ENCODE measurements at places on chromosomes 2 and 18.

- no peak for DNase-seq
Observed at GRCh38 chr2:241546771-241547498, 11.6 kb upstream of the BOK start.

DNA sequence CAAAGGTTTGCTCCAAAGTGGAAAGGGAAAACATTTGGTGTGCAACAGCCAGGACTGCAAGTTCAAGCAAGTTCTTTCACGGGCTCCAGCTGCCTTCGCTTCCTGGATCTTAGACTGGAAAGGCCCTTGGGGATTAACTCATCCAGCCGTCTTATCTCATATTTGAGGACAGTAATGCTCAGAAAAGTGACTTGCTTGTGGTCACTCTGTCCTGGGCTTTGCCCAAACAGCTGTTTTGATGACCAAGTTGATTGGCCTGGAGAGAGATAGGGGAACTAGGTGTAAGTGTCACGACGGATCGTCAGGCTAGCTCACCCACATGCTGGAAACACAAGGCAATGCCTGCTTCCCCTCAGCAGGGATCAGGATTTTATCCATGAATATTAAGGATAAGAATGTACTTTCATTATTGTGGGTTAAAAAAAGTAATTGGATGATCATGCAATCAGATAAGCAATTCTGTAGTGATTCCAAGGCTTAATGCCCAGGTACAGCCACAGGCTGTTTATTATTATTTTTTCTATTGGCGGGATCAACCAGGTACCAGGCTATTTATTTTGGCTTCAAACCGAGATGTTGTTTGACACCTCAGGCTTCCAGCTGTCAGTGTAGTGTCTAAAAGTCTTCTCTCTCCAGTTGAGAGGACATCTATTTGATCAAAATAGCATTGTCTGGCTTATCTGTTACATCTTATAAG lies 162.5 kb upstream of the EPAS1 start:
- no peak for DNase-seq

DNA sequence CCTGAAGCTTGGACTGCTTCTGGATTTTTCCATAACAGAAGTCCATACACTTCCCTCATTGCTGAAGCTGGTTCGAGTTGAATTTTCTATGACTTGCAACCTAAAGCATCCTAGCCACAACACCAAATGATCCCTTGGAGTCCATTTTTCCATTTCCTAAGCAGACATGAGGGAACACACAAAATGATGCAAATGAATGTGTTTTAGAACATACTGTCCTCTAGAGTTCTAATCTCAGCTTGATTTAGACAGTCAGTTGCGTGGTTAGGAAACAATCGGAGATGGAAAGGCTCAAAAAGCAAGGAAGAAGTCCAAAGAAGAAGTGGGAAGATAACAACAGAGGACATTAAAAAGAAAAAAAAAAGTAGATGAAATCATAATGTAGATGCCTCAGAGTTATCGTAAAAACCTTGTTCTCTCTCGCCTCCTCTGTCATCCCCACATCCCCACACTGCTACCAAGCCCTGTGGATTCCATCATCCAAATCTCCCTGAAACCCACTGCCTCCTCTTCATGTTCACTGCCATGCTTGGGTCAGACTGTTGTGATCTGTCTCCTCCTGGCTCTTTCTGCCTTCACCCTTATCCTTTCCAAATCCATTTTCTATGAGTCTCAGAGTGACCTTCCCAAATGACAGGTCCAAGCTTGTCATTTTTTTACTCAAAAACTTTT lies 58.4 kb downstream of the TMEM247 start:
- no peak for DNase-seq

- no peak for DNase-seq
Observed at GRCh38 chr2:174959787-174960186, 45.4 kb downstream of the CHN1 start.

DNA sequence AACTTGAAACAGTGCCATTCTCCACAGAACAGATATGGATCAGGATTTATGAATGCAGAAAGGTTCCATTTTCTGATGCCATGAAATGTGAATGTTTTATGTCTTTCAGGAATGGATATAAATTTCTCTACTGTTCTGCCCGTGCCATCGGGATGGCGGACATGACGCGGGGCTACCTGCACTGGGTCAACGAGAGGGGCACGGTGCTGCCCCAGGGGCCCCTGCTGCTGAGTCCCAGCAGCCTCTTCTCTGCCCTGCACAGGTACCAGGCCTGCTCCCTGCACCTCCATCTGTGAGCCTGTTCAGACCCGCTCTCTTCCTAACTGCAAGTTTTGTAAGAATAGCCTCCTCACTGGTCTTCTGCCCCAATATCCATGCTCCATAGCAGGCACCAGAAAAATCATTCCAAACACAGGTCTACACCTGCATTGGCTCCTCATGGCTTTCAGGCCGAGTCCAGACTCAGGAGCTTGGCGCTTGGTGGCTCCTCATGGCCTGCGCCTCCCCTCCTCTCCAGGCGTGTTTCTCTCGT lies 68.6 kb downstream of the LPIN1 start:
- no peak for DNase-seq

DNA sequence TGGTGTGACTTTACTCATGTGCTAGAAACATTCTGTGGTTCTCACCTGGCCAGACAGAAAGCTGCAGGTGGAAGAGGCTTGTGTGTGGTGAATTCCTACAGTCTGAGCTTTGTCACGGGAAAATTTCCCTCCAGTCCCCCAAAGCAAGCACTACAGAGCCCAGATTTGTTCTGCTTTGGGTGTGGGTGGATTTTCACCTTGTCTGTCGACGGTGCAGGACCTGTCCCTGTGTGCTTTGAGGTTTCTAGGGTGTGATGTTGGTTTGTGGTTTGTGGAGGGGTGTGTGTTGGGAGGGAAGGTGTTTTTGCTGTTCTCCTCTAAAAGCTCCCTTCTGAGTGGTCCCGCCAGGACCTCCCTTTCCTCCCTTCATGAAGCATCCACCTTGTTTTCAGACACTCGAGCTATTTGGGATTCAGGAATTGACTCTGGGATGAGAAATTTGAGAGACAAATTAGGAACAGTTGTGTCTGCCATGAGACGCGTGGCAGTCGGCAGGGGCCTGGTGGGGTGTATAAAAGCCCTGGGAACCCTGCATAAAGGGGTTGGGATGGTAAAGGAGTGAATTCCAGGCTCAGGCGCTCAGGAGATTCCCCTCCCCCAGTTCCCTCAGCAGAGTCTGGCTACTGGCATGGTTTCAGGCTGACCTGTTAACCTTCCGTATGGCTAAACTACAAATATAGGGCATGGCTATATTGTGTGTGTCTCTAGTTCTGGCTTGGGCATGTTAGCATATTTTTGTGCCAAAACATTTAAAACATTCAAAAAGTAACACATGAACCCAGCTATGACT lies 65.5 kb downstream of the DGKD start:
- no peak for DNase-seq

- DNase-seq, result no peak
Observed at GRCh38 chr2:43708891-43709290, 32.7 kb upstream of the C1GALT1C1L start.

DNA sequence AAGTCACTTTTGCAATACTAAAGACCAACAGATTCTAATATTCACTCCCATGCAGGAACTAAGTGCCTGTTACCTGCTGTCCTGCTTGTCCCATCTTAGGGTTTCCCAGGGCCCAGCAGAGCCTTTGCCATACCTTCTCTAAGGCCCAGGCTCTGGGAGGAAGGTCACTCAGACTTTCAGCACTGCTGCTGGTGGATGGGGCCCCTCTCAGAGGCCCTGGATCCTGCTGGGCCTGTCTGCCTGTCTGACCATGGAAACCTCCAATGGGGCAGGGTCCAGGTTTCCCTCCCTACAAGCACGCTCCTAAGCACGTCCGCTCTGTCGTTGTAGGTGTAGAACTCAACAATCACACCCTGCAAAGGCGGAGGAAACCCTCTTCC lies 75.1 kb downstream of the RRM2 start:
- DNase-seq, result no peak

DNA sequence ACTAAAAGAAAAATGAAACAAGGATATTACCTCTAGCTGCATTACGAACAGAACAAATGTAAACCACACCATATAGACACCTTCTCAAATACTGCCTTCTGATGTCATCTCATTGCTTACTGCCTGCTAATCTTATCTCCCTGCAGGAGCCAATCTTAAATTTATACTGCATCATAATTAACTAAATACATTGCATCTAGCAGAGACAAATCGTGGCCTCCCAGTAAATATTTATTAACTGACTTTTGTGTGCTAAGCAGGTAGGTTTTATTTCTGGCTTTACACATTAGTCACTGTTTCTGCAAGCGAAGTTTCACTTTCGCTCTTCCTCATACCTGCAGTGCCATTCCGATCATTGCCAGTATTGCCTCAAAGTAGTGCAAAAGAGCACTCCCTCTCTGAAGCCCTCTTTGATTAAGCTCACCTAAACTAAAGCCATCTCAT lies 67.5 kb downstream of the SPATS2L start:
- peak; percentile 1 for DNase-seq

DNA sequence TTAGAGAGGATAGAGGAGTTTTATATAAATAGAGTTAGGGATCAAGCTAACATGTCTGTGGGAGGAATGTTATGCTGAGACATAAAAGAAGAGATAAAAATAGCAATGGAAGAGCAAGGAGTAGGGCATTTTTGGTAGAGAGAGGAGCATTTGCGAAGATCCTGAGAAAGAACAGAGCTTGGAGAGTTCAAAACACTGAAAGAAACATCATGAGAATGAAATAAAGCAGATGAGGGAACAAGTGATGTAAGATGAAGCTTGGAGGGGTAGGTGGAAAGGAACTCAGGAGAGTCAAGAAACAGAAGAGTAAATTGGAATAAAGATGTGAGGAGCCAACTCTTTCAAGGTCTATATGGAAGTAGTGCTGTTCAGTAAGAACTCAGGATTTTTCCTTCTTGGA lies 308.6 kb downstream of the PARD3B start:
- DNase-seq, result no peak

DNA sequence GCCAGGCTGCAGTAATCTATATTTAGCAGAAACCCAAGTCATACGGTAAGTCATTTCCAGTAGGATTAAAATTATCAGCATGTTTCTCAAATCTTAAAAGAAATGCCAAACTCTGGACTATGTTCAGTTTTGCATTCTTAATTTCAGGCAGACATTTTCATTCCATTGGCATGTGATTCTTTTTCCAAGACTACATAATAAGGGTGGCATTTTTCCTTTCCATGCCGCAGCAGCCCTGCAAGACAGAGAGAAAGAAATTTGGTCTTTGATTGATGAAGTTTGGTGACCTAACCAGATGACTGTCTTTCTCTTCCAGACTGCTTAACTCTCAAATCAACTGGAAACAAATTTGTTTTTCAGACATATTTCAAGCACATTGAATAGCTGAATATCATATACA lies 118.1 kb downstream of the FHOD3 start:
- DNase-seq, result no peak

DNA sequence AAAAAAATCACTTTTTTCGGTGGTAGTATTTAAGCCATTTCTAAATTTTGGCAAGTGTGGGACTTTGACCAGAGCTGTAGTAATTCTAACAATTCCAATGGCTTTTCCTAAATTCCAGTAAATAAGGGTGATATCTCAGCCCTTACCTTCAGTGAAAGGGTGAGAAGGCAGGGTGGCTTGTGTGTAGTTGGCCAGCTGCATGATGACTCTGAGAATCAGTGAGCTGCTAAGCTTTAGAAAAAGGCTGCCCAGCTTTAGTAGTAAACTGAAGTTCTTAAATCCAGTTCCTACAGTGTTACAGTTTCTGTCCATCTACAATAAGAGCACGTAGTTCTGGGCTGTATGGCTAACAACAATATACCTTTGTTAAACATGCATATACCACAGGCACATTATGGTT lies 42.0 kb downstream of the OXER1 start:
- no peak for DNase-seq

- no peak for DNase-seq
Observed at GRCh38 chr2:73928963-73929347, 2.3 kb downstream of the DGUOK start.

GRCh38 chr2:43278564-43279220 lies 52.3 kb upstream of the ZFP36L2 start:
- no peak for DNase-seq

- DNase-seq, result no peak
Observed at GRCh38 chr2:17558053-17558452, 17.6 kb downstream of the VSNL1 start.

GRCh38 chr2:196415384-196415783 lies 224.1 kb upstream of the CCDC150 start:
- DNase-seq, result peak; percentile 2

DNA sequence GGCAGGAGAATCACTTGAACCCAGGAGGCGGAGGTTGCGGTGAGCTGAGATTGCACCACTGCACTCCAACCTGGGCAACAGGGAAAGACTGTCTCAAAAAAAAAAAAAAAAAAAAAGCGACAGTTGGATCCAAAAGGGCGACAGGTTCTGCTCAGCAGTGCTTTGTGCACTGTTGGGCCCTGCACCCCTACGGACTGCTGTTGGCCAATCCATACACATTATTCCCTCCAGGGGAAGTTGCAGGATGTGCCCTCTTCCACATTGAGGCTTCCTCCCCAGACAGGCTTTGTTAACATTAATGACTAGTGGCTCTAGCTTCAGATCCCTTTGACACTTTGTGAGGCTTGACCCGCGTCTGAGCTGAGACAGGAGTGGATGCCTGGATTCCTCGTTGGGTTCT lies 9.4 kb downstream of the NT5DC4 start:
- no peak for DNase-seq

DNA sequence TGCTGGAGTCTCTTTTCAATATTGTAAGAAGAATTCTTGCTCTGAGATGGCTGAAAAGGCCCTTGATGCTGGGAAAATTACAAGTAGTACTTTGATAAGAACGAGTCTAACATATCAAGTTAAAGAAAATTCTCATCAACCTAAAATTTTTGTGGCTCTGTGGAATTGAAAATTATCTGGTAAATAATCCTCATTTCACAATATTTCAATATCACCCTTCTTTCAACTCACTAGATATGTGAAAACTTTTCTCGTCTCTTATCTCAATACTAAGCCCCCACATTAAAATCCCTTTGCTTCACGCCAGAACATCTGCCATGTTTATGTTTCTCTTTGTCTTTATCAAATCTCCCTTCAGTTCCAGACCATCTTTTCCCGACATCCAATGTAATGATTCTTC lies 448.8 kb downstream of the ZNF516 start:
- no peak for DNase-seq

- no peak for DNase-seq
Observed at GRCh38 chr2:18506883-18507509, 53.5 kb downstream of the RDH14 start.

GRCh38 chr18:47752796-47753645 lies 177.4 kb downstream of the SMAD2 start:
- no peak for DNase-seq

DNA sequence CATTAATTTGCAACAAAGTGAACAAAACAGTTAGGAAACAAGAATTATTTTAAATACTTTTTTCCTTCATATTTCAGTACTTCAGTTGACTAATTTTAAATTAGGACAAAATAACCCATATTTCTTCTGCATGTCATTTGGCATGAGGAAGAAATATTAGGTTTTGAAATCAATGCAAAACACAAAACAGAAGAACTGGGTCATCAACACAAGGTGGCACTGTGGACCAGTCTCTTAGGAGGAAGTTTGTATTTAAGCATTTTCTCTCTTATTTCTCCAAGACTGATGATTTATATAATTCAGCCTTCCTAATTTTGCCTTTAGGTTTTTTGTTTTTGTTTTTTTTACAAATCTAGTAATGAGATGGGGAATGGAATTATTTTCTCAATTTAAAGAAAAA lies 352.8 kb upstream of the KCNH7 start:
- no peak for DNase-seq

GRCh38 chr18:50058731-50059130 lies 136.2 kb downstream of the MYO5B start:
- no peak for DNase-seq

- no peak for DNase-seq
Observed at GRCh38 chr2:47065771-47066380, 89.2 kb downstream of the STPG4 start.

- no peak for DNase-seq
Observed at GRCh38 chr18:44876755-44877154, 196.1 kb downstream of the SETBP1 start.
